Ascending aorta (tissue), 2 donors: ENCODE measurements at places on chromosomes 2 and 18. TPM values are rescaled to one million over a fixed set of nuclear protein-coding genes. Genes with fewer than 3 reads are reported as not detected.

GRCh38 chr2:38092196-38092902 is 16.4 kb upstream of the CYP1B1 start:
- no peaks in the 10 kb centered on the region for H3K36me3 ChIP-seq
- no peak overlapping the region for H3K4me3 ChIP-seq
- H3K27me3 ChIP-seq = no peaks in the 10 kb centered on the region
- H3K4me1 ChIP-seq = no peaks in the 10 kb centered on the region
- peak overlapping the region; percentile 44 for H3K27ac ChIP-seq

DNA sequence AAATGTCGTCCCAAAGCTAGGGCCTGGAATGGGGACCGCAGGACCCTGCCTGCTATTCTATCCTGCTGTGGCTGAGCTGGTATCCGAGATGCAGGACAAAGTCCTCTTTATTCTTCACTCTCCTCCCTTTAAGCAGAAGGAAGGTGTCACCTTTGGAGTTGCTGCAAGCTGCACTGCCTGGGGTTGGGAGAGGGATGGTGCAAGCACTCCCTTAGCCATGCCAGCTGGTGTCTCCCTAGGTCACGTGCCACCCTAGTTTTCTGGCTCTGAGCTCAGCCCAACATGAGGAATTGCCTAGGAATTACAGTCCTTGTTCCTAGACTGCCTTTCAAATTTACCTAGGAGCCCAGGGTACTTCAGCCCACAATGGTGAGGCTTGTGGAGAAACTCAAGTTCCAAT is 21.4 kb upstream of the FAM228A start:
- no peak overlapping the region for H3K4me3 ChIP-seq
- no peak for DNase-seq
- no peaks in the 10 kb centered on the region for H3K27me3 ChIP-seq
- H3K4me1 ChIP-seq = no peaks in the 10 kb centered on the region
- peaks cover 29% of the 10 kb centered on the region for H3K36me3 ChIP-seq

GRCh38 chr2:240191001-240191400 is 50.5 kb upstream of the OTOS start:
- no peaks in the 10 kb centered on the region for H3K36me3 ChIP-seq
- H3K4me1 ChIP-seq = no peaks in the 10 kb centered on the region
- H3K27me3 ChIP-seq = no peaks in the 10 kb centered on the region
- H3K27ac ChIP-seq = no peak overlapping the region

DNA sequence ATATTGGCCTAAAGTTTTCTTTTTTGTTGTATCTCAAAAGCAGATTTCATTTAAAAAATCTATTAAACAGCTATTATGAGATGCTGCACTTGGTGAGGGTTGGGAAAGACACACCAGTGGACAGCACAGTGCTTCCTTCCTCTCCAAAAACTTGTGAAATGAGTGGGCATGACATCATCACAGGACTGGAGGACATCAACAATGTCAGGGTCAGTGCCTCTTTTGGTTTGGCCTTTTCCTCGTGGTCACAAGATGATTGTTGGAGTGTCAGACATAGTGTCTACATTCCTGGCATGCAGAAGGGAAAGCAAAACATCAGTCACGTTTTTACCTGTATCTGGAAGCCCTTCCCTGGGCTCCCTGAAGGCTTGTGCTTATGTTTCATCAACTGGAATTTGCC is 49.6 kb downstream of the IL1R2 start:
- no peaks in the 10 kb centered on the region for H3K27me3 ChIP-seq
- no peaks in the 10 kb centered on the region for H3K36me3 ChIP-seq
- H3K27ac ChIP-seq = no peak overlapping the region
- H3K4me3 ChIP-seq = no peak overlapping the region
- peaks cover 17% of the 10 kb centered on the region for H3K4me1 ChIP-seq

GRCh38 chr2:64392529-64392928 is 61.4 kb upstream of the LGALSL start:
- H3K36me3 ChIP-seq = no peaks in the 10 kb centered on the region
- no peaks in the 10 kb centered on the region for H3K4me1 ChIP-seq
- H3K27ac ChIP-seq = no peak overlapping the region
- no peak overlapping the region for H3K4me3 ChIP-seq
- H3K27me3 ChIP-seq = no peaks in the 10 kb centered on the region
- no peak for DNase-seq

DNA sequence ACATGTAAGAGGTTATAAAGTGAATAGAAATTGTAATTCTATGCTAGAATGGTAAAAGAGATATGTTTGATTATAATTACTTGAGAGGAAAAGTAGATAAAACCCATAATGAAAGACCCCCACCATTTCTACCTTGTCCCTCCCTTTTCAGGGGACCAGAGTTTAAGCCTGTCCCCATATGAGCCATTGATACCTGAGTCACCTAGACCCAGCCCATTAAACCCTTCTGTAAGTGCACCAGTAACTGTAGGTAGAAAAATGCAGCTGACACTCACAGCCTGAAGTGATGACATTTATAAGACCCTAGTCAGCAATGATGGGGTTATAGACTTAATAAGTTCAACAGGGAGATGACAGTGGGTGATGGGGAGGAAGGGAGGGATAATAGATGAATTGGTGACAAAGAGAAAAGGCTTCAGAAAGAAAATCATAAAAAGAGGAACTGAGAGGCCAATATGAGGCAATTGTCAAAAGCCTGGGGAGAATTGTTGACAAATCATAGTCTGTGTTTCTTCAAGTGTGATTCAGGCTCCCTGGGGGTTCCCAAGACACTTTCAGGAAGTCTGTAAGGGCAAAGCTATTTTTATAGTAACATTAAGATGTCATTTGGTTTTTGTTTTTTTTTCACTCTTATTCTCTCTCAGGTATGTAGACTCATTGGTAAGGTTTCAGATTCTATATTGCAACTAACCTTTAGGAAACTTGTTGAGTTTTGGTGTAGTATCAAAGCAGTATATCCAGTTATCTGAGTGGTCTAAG is 544.2 kb downstream of the SATB2 start:
- H3K27ac ChIP-seq = no peak overlapping the region
- no peaks in the 10 kb centered on the region for H3K4me1 ChIP-seq
- H3K36me3 ChIP-seq = no peaks in the 10 kb centered on the region
- H3K4me3 ChIP-seq = no peak overlapping the region
- no peaks in the 10 kb centered on the region for H3K27me3 ChIP-seq

DNA sequence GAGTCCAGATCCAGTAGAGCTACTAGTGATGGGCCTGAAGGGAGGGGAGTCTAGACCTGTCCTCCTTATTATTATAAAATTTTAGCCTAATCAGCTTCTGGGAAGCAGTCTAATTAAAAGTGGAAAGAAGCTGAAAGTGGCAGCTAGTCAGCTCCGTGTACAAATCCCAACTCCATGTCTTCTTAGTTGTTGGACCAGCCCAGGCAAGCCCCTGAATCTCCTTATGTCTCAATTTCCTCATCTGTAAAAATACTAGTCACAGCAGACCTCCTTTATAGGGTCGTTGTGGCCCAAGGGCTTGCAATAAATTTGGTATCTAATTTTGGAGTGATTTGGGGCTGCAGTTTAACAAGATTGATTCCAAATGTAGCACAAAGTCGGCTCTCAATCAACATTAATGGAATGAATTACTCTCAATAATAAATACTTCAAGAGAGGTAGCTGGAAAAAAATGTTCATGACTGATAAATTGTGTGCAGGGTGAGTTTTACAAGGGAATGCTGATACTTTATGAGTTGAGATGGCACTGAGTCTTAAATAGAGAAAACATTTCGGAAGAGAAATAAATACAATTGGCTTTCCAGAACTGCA is 118.3 kb upstream of the NDUFV2 start:
- no peaks in the 10 kb centered on the region for H3K4me1 ChIP-seq
- H3K36me3 ChIP-seq = no peaks in the 10 kb centered on the region
- H3K27me3 ChIP-seq = no peaks in the 10 kb centered on the region
- no peak overlapping the region for H3K27ac ChIP-seq
- no peak for DNase-seq

DNA sequence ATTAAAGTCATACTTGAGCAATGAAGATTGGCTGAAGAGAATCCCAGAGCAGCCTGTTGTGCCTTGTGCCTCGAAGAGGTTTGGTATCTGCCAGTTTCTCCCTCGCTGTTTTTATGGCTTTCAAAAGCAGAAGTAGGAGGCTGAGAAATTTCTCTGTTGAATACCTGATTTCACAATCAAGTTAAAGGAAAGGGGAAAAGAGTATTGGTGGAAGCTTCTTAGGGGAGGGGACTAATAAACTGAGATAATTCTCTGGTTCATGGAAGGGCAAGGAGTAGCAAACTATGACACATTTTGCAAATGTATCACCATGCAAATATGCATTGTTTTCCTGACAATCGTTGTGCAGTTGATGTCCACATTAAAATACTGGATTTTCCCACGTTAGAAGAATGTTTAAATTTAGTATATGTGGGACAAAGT is at the start of gene IL1B:
IL1B (minus strand) TSS at position 85 of the 423 bp plus-strand sequence. CDS start 550 bp downstream, outside the sequence.
- no peak for DNase-seq
- no peak within 1 kb of the TSS for H3K27ac ChIP-seq
- no peak within 1 kb of the TSS for H3K4me3 ChIP-seq
- no peaks in the 10 kb centered on the region for H3K4me1 ChIP-seq

GRCh38 chr2:113972766-113973165 is 82.9 kb downstream of the ACTR3 start:
- H3K27me3 ChIP-seq = no peaks in the 10 kb centered on the region
- no peak overlapping the region for H3K4me3 ChIP-seq
- no peak for DNase-seq
- no peaks in the 10 kb centered on the region for H3K4me1 ChIP-seq
- no peak overlapping the region for H3K27ac ChIP-seq
- H3K36me3 ChIP-seq = no peaks in the 10 kb centered on the region

DNA sequence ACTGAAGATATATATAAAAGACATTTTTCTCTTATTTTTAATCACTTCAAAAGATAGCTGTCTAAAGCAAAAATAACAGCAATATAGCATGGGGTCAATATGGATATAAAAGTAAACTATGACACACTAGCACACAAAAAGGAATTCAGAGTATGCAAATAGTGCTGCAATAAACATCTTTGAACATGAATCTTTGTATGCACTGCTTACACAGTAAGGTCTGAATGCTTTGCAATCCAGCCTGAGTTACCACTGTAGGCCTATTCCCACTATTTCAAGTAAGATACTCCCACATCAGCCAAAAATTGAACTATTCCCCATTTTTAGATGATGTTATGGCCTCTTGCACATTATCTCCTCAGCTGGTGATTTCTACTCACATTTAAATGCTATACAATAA is 27.4 kb upstream of the ERCC3 start:
- peaks cover 72% of the 10 kb centered on the region for H3K36me3 ChIP-seq
- H3K27me3 ChIP-seq = no peaks in the 10 kb centered on the region
- DNase-seq = no peak
- H3K27ac ChIP-seq = no peak overlapping the region
- H3K4me3 ChIP-seq = no peak overlapping the region
- no peaks in the 10 kb centered on the region for H3K4me1 ChIP-seq

GRCh38 chr18:13241893-13242175 is 23.3 kb downstream of the LDLRAD4 start:
- H3K4me3 ChIP-seq = no peak overlapping the region
- peak; percentile 50 for DNase-seq
- no peaks in the 10 kb centered on the region for H3K4me1 ChIP-seq
- H3K27me3 ChIP-seq = no peaks in the 10 kb centered on the region
- no peaks in the 10 kb centered on the region for H3K36me3 ChIP-seq
- H3K27ac ChIP-seq = no peak overlapping the region

- H3K4me1 ChIP-seq = no peaks in the 10 kb centered on the region
- peak within 1 kb of the TSS; percentile 54 for H3K4me3 ChIP-seq
- DNase-seq = no peak
- H3K27ac ChIP-seq = no peak within 1 kb of the TSS
Measured at GRCh38 chr2:68643011-68643873, at the start of gene PROKR1. TSS of gene PROKR1 (plus strand) at chr2:68643579. CDS start at chr2:68645822, 2,243 bp downstream.

DNA sequence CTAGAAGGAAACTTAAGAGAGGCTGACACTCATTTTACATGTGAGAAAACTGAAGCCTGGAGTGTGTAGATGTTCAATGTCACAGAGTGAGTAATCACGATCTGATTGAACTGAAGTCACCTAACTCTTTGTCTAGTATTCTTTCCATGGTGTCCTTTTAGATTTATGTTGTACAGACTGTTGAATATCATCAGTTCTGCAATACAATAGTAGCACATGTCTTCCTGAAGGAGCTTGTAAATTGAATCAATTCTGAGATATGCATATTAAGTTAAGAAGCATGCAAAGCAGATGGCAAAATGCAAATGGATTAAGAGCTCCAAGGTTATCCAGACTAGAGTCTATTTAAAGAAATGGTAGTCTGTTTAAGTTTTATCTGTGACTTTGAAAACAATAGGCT is 484.9 kb upstream of the CRIM1 start:
- H3K4me3 ChIP-seq = no peak overlapping the region
- no peak overlapping the region for H3K27ac ChIP-seq
- no peaks in the 10 kb centered on the region for H3K4me1 ChIP-seq
- H3K27me3 ChIP-seq = no peaks in the 10 kb centered on the region
- H3K36me3 ChIP-seq = no peaks in the 10 kb centered on the region

- no peak for DNase-seq
- peaks cover 42% of the 10 kb centered on the region for H3K36me3 ChIP-seq
- H3K27ac ChIP-seq = no peak overlapping the region
- no peak overlapping the region for H3K4me3 ChIP-seq
- no peaks in the 10 kb centered on the region for H3K27me3 ChIP-seq
- no peaks in the 10 kb centered on the region for H3K4me1 ChIP-seq
Measured at GRCh38 chr2:159371506-159371905, 85.0 kb upstream of the WDSUB1 start.

DNA sequence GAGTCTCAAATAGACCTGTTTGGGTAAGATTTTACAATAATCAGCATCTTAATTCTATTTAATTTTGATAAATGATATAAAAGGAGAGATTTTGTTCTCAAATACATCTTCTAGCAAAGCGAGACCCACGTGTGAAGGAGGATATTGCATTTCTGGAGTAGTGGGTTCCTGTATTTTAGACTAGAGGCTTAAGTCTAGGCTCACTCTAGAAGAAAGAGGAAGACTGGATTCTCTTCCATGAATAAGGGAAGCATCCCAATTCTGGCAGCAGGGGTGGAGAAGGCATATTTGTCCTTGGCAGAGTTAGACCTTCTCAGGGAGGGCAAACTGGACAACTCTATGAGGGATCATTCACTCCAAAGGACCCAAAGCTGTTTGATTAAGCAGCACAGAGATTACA is 11.3 kb upstream of the FAM228A start:
- H3K36me3 ChIP-seq = peaks cover 3% of the 10 kb centered on the region
- H3K27me3 ChIP-seq = no peaks in the 10 kb centered on the region
- H3K27ac ChIP-seq = no peak overlapping the region
- no peak for DNase-seq

GRCh38 chr2:237708961-237709360 is 81.6 kb downstream of the LRRFIP1 start:
- H3K27me3 ChIP-seq = no peaks in the 10 kb centered on the region
- H3K27ac ChIP-seq = peak overlapping the region; percentile 57
- H3K36me3 ChIP-seq = peaks cover 27% of the 10 kb centered on the region
- peaks cover 29% of the 10 kb centered on the region for H3K4me1 ChIP-seq

DNA sequence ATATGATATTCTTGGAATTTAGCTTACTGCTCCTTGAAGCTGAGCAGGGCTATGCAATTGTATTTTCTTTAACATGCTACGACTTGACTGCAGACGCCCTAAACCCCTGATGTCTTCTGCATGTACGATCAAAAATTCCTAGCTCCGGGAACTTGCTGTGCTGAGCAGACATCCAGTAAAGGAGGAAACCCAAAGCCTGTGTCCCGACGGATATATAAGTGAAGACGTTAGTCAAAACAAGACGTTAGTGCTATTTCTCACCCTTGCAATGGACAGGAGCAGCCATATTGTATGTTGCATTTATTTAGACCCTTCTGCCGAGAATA is 51.5 kb downstream of the SETBP1 start:
- no peak for DNase-seq
- no peaks in the 10 kb centered on the region for H3K36me3 ChIP-seq
- H3K4me1 ChIP-seq = no peaks in the 10 kb centered on the region
- H3K27ac ChIP-seq = no peak overlapping the region
- H3K27me3 ChIP-seq = no peaks in the 10 kb centered on the region

CNTNAP5 gene
- total RNA-seq = not detected

EFR3B gene
- 0.32 TPM for total RNA-seq

REG3G gene
- not detected for total RNA-seq

ASAP2 gene
- total RNA-seq = 56.9 TPM

DYNAP gene
- total RNA-seq = not detected

SPATA3 gene
- not detected for total RNA-seq

CYP26B1 gene
- 18.6 TPM for total RNA-seq
